Fibroblast of skin of scalp (primary cell): ENCODE measurements at places on chromosomes 2 and 18.

DNA sequence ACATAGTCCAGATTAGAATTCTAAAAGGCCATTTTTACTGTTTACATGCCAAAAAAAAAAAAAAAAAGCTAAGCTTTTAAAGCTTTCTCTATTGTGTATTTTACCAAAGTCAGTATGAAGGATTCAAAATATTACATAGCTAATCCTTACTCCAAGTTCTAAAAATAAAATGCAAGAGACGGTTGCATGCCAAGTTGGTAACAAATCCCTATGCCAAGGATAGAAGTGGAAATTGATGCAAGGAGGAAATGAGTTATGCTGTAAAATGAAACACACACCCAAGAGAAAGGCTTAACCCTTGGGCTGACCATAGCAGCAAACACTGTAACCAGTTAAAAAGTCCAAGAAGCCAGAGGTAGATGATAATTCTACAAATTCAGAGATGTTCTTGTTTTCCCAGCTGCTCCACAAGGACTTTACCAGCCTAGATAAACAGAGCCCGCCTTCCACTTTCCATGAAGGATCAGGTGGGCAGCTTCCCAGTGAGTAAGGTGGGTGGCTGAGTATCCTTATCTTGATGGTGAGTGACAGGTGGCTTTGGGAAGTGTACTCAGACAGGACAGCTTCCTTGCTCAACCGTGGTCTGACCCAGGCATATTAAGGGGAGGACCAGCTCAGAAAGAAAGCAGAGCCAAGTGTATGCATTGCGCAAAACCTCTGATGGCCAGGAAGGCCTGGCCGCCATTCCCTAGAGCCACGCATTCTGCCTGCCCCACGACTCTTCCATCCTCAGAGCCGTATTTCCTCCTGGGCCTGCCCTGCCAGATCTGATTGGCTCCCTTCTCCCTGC, 34.4 kb downstream of the ATP8B1 start:
- peak; percentile 78 for DNase-seq

- DNase-seq = no peak
Measured at GRCh38 chr2:136334967-136335366, 217.0 kb upstream of the CXCR4 start.

DNA sequence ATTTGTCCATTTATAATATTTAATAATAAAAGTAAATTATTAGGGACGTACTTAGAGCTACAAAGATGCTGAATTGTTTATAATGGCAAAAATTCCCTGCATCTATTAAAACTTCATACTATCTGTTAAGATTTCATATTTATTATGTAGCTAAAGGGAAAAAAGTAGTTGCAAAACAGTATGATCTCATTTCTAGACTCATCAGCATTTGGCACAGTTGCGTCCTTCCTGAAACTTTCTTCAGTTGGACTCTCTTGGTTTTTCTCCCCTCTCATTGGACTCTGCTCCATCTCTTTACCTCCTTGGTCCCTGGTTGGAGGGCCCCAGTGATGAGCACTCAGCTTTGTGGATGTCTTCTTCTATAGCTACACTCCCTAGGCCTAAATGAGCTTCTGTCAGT, 99.6 kb downstream of the TMEM247 start:
- DNase-seq = no peak

- no peak for DNase-seq
Measured at GRCh38 chr2:55063713-55064323, 13.6 kb upstream of the RTN4 start.

- peak; percentile 94 for DNase-seq
Measured at GRCh38 chr2:159615367-159616285, 722 bp downstream of the BAZ2B start.

- peak; percentile 59 for DNase-seq
Measured at GRCh38 chr18:59228351-59228750, 8.4 kb downstream of the GRP start.

DNA sequence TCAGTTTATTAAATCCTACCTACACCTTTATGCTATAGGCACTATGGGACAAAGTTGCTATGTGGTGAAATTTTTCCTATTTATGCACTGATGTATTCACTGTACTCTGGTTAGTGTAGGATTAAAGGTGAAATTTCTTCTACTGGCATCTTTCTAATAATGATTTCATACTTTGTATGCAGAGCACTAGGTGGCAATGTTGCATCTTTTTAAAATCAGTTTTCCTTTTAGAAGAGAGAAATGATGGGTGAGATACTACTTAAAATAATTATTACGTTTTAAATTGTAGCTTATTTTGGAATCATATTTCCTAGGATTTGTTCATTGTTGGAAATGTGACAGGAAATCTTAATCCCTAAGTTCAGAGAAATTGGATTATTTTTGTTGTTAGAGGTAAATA, 150.9 kb downstream of the CD8B2 start:
- peak; percentile 50 for DNase-seq

DNA sequence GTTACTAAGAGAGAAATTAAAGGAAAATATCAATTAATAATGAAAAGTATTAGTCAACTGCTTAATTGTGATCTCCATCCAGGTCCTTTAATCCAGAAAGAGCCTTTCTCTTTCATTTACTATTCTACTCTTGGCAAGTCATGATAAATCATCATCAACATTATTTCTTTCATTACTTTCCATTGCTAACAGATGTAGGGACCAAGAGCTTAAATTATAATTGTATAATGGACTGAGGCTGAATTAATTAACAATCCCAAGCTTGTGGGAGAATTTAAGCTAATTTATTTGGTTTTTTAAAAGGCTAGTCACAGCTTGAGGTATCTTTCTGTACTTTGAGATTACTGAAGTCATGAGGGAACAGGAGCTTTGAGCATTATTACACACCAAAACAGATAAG, 223.9 kb downstream of the ERBB4 start:
- no peak for DNase-seq

- no peak for DNase-seq
Measured at GRCh38 chr18:65057439-65058083, 693.3 kb upstream of the CDH7 start.

DNA sequence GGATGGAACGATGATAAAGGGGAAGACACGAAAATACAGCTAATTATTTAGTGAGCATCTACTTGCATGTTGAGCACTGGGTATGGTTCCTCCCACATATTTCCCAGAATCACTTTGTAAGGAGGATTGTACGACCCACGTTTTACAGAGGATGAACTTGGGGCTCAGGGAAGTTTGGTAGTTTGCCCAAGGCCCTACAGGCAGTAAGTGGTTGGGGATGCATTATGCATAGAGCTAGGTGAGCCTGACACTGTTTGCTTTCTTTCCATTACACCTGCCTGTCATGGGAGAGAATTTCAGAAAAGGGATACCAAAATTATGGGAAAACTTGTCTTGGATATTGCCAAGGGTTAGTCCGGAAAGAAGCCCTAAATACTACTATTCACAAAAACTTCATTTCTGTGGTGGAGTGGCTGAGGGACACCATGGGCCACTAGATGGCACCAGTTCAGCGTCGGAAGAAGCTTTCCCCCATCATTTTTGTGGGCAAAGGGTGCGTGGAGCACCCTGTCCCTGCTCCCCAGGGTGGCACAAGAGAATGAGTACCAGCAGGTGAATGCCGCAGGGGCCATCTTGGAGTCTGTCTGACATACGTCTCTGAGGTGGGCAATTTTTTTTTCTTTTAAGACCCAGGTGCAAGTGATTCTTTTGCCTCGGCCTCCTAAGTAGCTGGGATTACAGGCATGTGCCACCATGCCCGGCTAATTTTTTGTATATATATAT, 23.5 kb upstream of the C18orf32 start:
- peak; percentile 50 for DNase-seq

DNA sequence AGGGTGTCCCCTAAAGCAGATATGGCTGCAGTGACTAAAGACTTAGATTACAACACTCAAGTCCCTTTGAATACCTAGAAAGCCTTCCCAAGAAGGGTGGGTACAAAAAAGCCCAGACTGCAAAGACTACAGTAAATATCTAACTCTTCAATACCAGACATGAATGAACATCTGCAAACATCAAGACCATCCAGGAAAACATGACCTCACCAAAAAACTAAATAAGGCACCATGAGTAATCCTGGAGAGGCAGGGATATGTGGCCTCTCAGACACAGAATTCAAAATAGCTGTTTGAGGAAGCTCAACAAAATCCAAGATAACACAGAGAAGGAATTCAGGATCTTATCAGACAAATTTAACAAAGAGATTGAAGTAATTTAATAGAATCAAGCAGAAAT, 138.2 kb upstream of the OTOS start:
- peak; percentile 22 for DNase-seq

DNA sequence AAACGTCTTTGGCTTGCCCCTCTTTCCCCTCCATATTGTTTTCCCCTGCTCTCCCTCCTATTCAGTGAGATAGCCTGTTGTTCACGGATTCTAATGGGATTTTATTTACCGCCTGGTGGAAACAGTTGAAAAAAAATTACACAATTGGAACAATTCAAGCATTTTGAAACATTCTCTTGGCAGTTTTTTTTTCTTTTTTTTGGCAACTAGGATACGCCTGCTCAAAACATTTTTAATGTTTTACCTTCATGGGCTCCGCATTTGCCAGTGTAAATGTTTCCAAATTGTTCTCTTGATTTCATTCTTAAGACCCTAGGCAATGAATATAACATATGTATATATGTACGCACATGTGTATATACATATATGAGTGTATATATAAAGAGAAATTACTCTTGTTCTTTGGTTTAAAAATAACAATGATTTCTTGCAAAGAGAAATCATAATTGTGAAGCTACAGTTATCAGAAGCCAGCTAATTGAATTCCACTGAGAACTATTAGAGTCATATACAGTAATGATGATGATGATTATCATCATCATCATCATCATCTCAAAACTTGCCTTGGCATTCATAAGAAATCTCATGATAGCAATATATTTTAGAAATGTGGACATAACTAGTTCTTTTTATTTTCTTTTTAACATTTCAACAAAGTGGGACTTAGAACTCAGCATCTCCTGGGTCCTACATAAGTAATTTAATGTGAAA, 146.7 kb downstream of the LTBP1 start:
- DNase-seq = no peak

- DNase-seq = no peak
Measured at GRCh38 chr2:236038096-236038495, 130.1 kb downstream of the GBX2 start.

GRCh38 chr2:12004713-12005112, 258.3 kb downstream of the LPIN1 start:
- no peak for DNase-seq

GRCh38 chr2:105243961-105244360, 2.4 kb downstream of the GPR45 start:
- no peak for DNase-seq

GRCh38 chr2:142880279-142880678, 2.8 kb downstream of the KYNU start:
- DNase-seq = peak; percentile 73

DNA sequence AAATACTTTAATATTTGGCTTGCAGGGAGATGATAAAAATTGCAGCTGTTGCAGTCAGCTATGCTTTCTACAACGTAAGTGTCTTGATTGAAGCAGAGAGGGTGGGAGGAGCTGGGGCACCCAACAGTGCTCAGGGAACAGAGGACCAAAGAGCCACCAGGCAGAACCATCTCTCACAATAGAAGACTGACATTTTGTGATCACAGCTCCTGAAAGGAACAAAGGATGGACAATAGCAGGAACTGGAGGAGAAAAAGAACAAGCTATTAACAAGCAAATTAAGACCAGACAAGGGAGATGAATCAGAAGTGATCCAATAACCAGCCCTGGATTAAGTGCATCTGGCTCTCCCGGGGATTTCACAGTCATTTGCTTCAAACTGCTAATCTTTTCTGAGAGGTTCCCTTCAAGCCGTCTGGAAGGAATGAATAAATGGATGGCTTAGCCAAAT, 65.7 kb upstream of the SMAD2 start:
- DNase-seq = peak; percentile 27

- peak; percentile 92 for DNase-seq
Measured at GRCh38 chr2:1653956-1654695, 90.2 kb downstream of the PXDN start.

DNA sequence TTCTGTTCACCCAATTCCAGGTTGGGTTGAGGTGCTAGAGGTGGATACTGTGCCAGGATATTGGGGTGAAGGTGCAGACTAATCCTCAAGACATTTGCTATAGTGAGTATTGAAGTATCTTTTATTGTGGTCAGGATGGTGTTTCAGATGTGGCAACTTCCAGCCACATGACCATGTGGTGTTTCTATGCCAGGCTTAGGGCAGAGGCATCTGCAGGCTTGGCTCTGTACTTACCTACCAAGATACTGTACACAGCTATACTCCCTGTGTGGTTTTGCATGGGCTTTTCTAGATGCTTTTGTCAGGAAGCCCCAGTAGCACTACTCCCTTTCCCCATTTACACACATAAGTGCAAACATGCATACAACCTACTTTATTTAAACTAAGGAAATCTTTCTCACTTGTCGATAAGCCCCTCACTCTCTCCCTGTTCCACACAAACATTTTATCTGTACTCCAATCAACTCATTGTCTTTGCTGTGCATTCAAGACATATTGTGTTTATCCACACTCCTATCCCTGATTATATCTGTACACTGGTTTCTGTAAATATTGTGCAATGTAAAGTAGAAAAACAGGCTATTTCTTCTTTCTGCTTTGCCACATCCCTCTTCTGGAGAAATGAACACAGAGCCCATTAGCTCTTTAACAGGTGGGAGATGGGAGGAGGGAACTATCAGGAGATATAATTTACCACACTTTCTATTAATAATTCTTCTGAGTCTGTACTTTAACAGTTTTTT, 12.3 kb downstream of the ARL6IP6 start:
- DNase-seq = no peak
